ENCODE measurements at places on chromosomes 16 and 17.

- DNase-seq: no peak
These were observed 9.1 kb downstream of the TOM1L1 start for GRCh38 chr17:54909766-54910165.

DNA sequence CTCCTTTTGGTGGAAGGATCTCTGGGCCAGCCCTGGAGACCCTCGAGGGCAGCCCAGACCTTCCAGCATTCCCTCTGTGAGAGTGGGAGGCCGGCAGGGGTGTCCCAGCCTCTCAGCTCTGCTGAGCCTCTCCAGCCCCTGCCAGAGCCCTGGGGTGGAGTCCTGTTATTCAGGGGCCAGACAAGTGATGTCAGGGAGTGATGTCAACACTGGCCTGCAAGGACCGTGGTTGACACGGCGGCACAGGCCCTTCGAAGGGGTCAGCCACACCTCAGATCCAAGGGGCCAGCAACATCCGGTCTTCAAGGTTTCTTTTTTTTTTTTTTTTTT is 231.2 kb downstream of the KATNIP start:
- no peak for DNase-seq

DNA sequence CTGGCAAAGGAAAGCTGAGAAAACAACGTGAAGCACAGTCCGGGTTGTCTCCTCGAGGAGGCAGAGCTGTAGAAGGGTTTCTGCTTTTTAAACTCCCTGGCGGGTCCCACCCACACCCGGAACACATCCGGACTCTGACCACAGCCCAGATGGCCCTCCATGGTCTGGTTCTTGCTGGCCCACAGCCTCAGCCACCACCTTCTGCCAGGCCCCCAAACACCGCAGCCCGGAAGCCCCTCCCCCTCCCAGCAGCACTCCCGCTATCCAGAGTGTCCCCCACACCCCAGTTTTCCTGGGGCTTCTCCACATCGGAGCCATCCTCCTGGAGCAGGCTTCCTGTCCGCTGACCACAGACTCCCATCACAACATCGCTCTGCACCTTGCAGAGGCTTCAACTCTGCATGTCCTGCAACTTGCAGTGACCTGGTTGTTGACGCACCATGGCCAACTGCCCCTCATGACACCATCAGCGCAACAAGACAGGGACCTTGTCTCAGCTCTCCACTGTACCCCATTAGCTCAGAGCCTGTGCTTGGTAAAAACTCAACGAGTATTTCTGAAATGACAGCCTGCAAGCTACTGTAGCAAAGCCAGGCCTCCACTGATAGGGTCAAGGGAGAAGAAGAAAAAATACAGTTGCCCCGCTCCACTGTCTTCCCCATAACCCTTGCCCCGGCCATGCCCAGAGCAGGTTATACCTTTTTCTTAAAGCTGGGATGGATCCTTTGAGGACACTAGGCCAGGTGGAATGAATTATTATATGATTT is 129.8 kb downstream of the C16orf78 start:
- DNase-seq: no peak

- no peak for DNase-seq
These were observed 331.2 kb upstream of the C16orf82 start for GRCh38 chr16:26735521-26735920.
